IMR-90 (cell line): ENCODE measurements at places on chromosomes 16 and 17. TPM values are rescaled to one million over a fixed set of nuclear protein-coding genes. Genes with fewer than 3 reads are reported as not detected.
A peak's percentile ranks its signal among the peaks of the same experiment; 100 is the strongest.

CORO6 gene
- total RNA-seq, result 2.8 and 3.4 TPM in 2 replicates

HBA2 gene
- not detected in 2 replicates for total RNA-seq

GRCh38 chr16:4695473-4696171 lies 2.3 kb downstream of the NUDT16L1 start:
- no peak for DNase-seq

GRB7 gene
- under 0.01 and 0.18 TPM in 2 replicates for total RNA-seq

NETO2 gene
- total RNA-seq, result 31.4 and 39.3 TPM in 2 replicates

GRCh38 chr16:10154389-10154788 lies 27.8 kb downstream of the GRIN2A start:
- DNase-seq, result no peak

DNA sequence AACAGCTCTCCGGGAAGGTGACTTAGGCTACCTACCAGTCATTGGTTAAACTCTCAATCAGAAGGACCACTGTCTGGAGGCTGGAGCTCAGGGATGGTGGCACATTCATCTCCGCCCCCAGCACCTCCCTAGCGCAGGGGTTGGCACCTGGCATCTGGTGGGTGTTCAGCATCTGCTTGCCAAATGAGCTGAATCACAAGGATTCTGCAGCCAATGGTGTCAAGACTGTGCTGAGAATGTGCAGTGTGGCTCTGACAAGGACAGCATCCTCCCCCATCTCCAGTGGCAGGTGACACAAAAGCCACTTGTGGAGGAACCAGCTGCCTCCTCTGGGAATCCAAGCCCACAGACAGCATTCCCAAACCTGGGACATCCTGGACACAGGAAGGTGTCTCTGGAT lies 35.2 kb downstream of the PLXDC1 start:
- no peak for DNase-seq

TEKT3 gene
- total RNA-seq, result not detected in 2 replicates

GRCh38 chr17:27348196-27348595 lies 54.3 kb downstream of the WSB1 start:
- no peak for DNase-seq

- DNase-seq, result no peak
These were observed 32.7 kb upstream of the SSTR2 start for GRCh38 chr17:73132085-73132492.

DNA sequence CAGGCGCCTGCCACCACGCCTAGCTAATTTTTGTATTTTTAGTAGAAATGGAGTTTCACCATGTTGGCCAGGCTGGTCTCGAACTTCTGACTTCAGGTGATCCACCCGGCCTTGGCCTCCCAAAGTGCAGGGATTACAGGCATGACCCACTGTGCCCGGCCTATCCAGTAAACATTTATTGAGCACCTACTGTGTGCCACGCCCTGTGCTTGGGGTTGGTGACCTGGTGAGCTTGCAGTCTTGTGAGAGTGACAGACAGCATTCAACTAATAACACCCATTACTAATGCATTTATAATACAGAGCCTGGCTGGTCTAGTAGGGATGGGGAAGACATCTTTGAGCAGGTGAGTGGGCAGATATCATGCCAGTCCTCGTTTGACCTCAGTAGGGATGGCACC lies 113.1 kb downstream of the SOCS1 start:
- no peak for DNase-seq

DNA sequence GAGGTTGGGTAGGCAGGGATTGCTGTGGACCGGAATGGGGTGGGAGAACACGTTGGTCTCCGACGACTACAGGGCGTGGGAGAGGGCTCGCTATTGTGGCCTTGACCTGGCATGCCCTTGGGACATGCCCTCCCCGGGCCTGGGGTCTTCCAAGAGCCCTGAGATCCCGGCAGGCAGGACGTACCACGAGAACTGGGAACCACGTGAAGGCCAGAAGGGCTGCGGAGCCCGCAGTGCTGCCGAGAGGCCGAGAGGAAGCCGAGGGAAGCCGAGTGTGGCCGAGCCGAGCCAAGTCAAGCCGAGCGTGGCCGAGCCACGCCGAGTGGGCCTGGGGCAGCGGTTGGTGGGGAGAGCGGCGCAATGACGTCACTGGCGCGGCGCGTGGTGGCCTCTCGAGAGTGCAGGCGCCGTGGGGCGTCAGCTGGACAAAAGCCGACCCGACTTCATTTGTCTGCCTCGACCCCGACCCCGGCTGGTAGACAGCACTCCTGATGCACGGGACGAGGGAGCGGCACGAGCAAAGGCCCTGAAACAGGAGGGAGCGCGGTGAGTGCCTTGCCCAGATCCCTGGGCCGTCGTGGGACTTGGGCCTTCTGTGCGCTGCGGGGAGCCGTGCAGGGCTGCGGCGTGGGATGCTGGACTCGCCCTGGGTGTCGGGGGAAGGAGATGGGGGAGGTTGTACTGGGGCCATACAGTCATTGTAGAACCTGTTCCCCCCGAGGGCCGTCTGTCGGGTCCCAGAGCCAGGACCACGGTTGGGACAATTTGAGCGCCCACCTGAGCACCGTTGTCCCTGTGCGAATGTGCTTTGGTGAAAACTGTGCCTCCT lies 6.6 kb downstream of the SOCS1 start:
- peak; percentile 38 for DNase-seq

ZNHIT3 gene
- total RNA-seq, result 27.8 and 35.3 TPM in 2 replicates

DNA sequence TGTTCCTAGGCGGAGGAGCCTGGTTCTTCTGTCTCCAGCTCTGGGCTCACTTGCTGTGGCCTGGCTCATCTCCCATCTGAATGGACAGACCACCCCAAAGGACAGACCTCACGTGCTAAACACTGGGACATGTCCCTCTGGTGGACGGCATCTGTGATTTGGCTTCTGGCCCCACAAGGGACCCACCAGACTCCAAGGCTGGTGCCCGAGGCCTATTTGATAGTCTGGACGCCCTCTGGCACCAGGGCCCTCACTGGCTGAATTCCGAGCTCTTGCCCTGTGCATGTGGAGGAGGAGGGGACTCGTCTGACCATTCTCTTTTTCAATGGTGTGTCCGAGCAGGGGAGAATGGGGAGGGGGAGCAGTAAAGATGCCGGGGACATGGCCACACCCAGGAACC lies 62.8 kb upstream of the LGALS9 start:
- no peak for DNase-seq
